RKO (cell line): ENCODE measurements at places on chromosomes 7 and 10.

GRCh38 chr10:28200775-28201174 lies 102.1 kb downstream of the MPP7 start:
- no peak for DNase-seq

DNA sequence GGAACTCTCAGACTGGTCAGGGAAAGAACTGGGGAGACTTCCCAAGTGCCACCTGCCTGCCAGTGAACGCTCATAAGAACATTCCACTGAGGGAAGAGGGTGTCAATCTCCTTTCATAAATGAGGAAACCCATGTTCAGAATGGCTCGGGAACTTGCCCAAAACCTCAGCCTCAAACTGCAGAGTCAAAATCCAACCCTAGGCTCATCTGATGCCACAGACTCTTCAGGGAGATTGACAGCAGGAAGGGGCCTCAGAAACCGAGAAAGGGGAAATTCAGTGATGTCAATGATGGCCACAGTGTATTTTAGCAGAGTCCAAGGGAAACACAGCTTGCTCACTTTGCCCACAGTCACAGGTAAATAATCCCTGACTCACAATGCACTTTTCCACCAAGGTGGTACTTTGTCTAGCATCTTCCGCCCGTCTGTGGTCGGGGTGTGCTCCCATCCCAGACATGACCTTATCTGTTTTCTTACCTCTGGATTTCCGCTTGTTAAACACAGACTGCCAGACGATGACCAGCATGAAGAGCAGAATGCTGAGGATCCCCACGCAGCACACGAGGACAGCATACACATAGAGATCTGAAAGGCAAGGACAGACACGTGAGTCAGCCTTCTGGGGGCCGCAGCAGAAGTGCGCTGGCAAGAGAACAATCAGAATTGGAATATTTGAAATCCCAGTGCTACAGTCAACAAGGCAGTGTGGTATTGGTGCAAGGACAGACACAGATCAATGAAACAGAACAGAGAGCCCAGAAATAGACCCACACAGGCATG lies 38.4 kb downstream of the VSTM4 start:
- no peak for DNase-seq

GRCh38 chr7:157548691-157549303 lies 212.0 kb downstream of the DNAJB6 start:
- no peak for DNase-seq

DNA sequence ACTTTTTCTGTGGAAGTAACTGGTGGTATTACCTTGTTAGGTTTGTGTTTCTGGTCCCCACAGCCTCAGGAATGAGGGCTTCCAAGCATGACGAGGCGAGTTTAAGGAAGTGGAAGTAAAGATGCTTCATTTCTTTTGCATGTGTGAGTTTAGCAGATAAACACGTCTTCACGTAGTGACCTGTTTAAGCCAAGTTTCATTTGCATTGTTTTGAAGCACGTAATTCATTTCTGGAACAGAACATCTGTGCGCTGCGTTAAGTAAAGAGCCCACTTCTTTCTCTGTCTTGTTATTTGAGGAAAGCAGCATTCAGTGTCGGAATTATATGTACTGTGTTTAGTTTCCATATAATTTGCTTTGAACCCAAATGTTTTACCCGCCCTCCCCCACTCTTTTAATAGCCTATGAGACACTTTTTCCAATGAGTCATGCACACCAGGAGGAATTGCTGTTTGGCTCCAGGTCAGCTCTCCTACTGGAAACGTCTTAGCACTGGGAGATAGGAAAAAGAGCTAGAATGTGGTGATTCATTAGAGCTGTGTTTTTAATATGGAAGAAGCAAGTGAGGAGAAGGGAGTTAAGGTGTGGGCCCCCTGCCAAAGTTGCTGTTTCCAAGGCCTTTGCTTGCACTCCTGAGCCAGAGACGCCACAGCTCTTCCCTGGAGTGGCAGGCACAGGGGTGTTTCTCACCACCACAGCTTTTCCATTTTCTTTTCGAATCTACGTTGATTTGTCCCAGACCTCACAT lies 36.7 kb downstream of the BTBD16 start:
- peak; percentile 93 for DNase-seq

DNA sequence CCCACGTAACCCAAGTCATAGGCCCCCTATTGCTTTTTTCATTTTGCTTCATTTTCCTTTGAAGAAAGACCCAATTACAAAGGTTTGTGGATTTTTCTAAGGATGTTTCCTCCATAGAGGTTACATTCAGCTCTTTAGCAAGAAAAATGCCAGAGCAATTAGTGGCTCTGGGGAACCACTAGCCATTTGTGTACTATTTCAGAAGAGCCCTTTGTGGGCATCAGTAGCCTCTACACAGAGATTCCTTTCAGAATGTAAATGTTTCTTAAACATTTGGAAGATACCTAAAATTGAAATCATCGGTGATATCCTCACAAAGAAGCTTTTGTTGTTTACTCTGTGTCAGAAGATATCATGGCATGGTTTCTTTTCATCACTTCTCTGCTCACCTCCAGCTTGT lies 291.0 kb upstream of the KMT2E start:
- DNase-seq = no peak

DNA sequence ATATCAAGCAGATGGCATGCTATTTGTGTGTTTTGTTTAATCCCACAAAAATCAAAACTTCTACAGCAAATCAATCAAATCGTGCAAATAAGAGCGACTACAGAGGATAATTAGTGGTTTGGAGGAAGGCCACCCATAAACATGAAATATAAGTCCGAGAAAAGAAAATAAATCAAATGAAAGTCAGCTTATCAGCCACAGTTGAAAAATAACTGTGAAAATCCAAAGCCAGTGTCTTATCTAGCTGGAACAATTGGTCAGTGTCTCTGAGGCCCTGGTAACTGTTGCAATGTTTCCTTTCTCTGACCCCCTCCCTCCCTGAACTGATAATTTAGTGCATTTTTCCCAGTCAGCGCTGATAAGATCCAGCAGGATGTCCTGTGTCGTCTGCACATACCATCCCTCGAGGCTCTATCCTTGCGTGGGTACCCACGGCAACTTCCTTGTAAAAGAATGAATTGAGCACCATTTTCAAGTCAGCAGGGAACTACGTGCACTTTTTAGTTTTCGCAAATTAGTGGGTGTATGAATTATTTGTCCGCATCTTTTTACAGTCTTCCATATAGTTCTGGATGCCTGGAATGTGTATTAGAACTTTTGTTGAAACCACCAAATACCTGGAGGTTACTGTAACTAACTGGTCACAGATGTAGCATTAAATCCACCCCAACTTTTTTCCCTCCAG lies 10.8 kb upstream of the JCAD start:
- no peak for DNase-seq

- DNase-seq = no peak
Observed at GRCh38 chr7:147916573-147916972, 674.0 kb upstream of the C7orf33 start.

DNA sequence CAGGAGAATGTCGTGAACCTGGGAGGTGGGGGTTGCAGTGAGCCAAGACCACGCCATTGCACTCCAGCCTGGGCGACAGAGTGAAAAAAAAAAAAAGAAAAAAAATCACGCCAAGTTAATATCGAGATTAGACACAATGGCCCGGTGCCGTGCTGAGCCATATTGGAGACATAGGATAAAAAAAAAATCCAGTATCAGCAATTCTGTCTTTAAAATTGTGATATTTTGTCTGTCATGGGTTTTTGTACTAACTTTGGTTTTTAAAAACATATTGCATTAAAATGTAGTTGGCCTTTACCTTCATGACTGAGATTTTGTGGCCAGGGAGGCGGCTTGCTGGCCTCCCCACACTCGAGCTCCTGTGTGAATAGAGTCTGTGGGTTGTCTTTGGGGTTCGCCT lies 62.8 kb upstream of the PITRM1 start:
- no peak for DNase-seq

DNA sequence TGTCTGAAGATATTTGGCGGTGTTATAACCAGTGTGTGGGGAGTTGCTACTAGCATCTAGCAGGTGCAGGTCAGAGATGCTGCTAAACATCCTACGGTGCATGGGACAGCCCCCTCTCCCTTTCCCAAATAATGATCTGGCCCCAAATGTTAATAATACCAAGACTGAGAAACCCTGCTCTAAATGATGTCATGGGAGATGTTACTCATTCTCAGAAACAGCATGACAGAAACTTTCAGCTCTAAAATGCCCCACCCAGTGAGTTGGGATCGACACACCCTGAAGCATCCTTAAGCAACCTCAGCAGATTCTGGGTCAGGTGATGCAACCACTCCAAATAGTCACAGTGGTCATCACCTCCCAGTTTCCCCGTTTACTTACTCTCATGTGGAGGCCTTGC lies 108.8 kb upstream of the MPP7 start:
- peak; percentile 46 for DNase-seq

DNA sequence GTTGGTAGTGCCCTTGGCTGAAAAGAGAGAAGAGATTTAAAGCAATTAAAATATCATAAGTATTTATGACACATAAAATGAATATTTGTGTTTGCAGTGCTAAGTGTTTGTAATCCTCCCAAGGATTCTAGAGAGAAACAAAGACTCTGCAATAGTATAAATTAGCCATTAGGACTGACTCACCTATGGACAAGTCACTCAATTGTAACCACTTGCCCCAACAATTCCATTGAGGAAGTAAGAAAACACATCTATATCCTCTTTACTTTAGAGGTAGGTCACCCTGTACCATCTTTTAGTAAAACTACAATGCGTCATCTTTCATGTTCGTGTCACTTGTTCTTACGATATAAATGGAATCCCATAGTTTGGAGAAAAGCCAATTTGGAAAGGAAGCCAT lies 85.7 kb upstream of the INHBA start:
- DNase-seq = no peak

- DNase-seq = no peak
Observed at GRCh38 chr10:79149345-79149661, 80.5 kb downstream of the ZMIZ1 start.

GRCh38 chr7:1749864-1750466 lies 79.9 kb downstream of the ELFN1 start:
- no peak for DNase-seq

DNA sequence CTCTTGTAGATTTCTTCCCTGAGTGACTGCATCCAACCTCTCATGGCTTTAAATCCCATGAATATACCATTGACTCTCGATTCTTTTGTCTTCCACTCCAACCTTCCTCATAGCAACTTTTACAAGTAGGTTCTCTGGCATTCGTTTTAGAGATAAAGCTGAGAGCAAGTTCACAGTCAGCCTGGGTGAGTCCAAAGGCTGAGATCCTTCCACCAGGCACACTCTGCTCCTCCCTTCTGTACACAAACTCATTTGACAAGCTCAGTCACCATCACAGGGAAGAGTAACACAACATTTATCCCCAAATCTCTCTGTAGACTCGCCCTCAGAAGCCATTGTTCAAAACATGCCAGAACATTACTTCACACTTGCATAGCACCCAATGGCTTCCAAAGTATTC lies 10.9 kb downstream of the CTTNBP2 start:
- DNase-seq = no peak

DNA sequence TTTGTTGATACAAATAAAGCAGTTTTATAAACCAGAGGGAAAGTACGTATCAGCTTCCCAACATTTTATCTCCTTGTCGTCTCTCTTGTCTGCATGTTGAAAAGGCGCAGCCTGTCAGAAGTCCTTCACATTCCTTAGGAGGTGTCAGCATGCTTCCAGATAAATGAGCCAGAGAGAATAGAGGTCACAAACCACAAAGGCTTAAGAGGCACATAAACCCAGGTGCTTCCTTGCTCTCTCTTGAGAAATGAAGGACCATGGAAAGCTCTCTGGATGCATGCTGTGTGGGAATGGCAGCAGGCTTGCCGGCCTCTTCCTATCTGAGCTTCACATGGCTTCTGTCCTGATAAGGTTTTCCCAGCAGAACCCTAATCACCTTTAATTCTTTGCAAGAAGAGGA lies 448.5 kb downstream of the XPNPEP1 start:
- no peak for DNase-seq

GRCh38 chr10:102324061-102324460 lies 71.4 kb upstream of the NFKB2 start:
- DNase-seq = no peak

DNA sequence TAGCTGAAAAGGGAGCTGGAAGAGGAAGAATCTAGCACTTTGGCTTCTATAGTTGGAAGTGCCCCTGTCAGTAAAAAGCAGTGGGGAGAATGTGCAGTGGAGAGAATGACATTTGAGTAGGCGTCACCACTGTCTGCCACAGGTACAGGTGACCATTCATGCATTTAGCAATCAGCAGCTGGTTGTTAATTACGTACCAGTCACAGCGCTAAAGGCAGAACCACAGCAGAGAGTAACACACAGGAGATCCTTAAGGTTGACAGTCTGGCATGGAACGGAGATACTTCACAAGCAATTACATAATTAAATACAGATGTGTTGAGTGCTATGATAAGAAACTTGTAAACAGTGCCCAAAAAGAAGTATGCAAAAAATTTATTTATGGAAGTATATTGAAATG lies 24.8 kb downstream of the C10orf67 start:
- no peak for DNase-seq

DNA sequence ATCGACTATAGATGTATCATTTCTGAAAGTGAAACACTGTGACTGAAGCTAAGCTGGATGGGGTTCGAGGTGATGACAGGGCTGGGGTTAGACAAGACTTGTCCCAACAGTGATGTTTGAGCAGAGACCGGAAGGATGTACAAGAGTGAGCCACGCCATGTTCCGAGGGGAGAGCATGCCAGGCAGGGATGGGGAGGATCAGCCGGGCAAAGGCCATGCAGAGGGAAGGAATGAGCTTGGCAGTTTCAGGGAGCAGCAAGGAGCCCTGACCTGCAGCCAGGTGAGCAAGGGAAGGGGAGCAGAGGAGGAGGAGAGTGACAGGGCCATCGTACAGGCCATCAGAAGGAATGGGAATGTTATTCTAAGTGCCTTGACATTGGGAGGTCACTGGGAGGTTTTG lies 114.9 kb upstream of the GPR26 start:
- DNase-seq = no peak

- peak; percentile 22 for DNase-seq
Observed at GRCh38 chr10:129491123-129491734, 24.2 kb downstream of the MGMT start.

DNA sequence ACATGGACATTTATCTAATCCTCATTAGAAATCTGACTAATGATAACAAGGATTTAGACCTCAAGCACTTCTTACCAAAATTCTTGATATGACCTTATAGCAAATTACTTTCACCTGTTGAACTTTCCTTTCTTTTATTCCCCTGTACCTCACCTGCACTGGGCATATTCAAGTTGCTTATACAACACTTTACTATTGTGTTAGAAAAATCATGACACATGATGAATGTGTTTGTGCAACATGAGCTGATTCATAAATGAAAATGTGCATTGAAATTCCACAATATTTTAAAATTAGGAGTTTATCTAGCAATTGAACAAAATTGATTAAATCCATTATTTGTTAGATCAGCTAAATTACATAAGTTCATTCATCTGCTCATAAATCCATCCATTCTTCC lies 160.6 kb downstream of the CFTR start:
- no peak for DNase-seq

- DNase-seq = no peak
Observed at GRCh38 chr7:117803476-117803875, 69.8 kb downstream of the CTTNBP2 start.

- DNase-seq = no peak
Observed at GRCh38 chr7:112398534-112398933, 51.7 kb upstream of the IFRD1 start.
